A375 (cell line): ENCODE measurements at places on chromosomes 6 and 20. TPM values are rescaled to one million over a fixed set of nuclear protein-coding genes. Genes with fewer than 3 reads are reported as not detected.

The ENPP5 gene
- not detected in 2 replicates for total RNA-seq

The PRR18 gene
- not detected in 2 replicates for total RNA-seq

The KCNK5 gene
- total RNA-seq, result 7.8 and 10.6 TPM in 2 replicates

The PLEKHG1 gene
- total RNA-seq, result 2.4 and 4.0 TPM in 2 replicates

The DYNLT2 gene
- total RNA-seq, result 1.5 and 1.6 TPM in 2 replicates

The GABRR1 gene
- total RNA-seq, result not detected in 2 replicates

The ZBTB2 gene
- total RNA-seq, result 9.3 and 11.3 TPM in 2 replicates
